Type B pancreatic cell (in vitro differentiated cells): ENCODE measurements at places on chromosomes 12 and 14.
A peak's percentile ranks its signal among the peaks of the same experiment; 100 is the strongest.

GRCh38 chr14:65382586-65382985, 29.9 kb upstream of the FUT8 start:
- no peaks in the 10 kb centered on the region for H3K27me3 ChIP-seq
- no peak for DNase-seq
- no peaks in the 10 kb centered on the region for H3K4me1 ChIP-seq
- H3K4me3 ChIP-seq: no peak overlapping the region
- H3K27ac ChIP-seq: no peak overlapping the region

- no peaks in the 10 kb centered on the region for H3K27me3 ChIP-seq
- DNase-seq: no peak
- peak overlapping the region; percentile 4 for H3K27ac ChIP-seq
- no peak overlapping the region for H3K4me3 ChIP-seq
Observed at GRCh38 chr12:29510591-29511185, 13.2 kb upstream of the OVCH1 start.

DNA sequence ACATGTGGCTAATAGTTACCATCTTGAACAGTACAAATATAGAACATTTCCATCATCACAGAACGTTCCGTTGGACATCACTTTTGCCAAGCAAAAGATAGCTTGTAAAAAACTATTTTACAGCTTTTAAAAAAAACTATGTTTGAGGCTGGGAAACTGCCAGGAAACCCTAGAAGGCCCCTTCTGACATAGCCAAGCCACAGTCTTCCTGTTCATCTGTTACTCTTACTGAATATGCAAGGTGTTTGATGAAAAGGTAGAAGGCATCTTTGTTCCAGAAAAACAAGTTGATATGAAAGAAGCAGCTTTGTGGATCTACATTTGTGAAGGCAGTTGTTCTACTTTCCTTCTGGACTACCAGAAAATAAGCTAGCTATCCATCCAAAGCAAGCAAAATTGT, 23.6 kb upstream of the WNK1 start:
- H3K4me1 ChIP-seq: no peaks in the 10 kb centered on the region
- DNase-seq: no peak
- H3K4me3 ChIP-seq: no peak overlapping the region
- H3K27ac ChIP-seq: no peak overlapping the region

GRCh38 chr12:57452937-57453509, 2.1 kb upstream of the INHBE start:
- H3K36me3 ChIP-seq: no peaks in the 10 kb centered on the region
- no peak for DNase-seq
- peaks cover 10% of the 10 kb centered on the region for H3K4me1 ChIP-seq

DNA sequence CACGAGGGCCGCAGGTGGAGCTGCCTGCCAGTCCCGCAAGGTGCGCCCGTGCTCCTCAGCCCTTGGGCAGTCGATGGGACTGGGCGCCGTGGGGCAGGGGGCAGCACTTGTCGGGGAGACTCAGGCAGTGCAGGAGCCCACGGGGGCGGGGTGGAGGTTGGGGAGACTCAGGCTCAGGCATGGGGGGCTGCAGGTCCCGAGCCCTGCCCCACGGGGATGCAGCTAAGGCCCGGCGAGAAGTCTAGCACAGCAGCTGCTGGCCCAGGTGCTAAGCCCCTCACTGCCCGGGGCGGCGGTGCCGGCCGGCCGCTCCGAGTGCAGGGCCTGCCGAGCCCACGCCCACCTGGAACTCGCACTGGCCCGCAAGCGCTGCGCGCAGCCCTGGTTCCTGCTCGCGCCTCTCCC, 39.2 kb upstream of the P2RX7 start:
- peaks cover 35% of the 10 kb centered on the region for H3K27me3 ChIP-seq
- no peak overlapping the region for H3K4me3 ChIP-seq
- no peak for DNase-seq
- H3K4me1 ChIP-seq: peaks cover 8% of the 10 kb centered on the region

GRCh38 chr14:40417777-40418401, 985.7 kb upstream of the FBXO33 start:
- no peak for DNase-seq
- H3K36me3 ChIP-seq: no peaks in the 10 kb centered on the region
- H3K4me3 ChIP-seq: no peak overlapping the region
- H3K27ac ChIP-seq: no peak overlapping the region

GRCh38 chr12:45415393-45415817, 199.5 kb downstream of the ANO6 start:
- no peak overlapping the region for H3K4me3 ChIP-seq
- H3K27me3 ChIP-seq: no peaks in the 10 kb centered on the region
- DNase-seq: no peak
- H3K4me1 ChIP-seq: no peaks in the 10 kb centered on the region
- no peak overlapping the region for H3K27ac ChIP-seq

GRCh38 chr12:40598073-40598472, 94.2 kb upstream of the CNTN1 start:
- no peaks in the 10 kb centered on the region for H3K36me3 ChIP-seq
- no peaks in the 10 kb centered on the region for H3K27me3 ChIP-seq
- no peak overlapping the region for H3K4me3 ChIP-seq

DNA sequence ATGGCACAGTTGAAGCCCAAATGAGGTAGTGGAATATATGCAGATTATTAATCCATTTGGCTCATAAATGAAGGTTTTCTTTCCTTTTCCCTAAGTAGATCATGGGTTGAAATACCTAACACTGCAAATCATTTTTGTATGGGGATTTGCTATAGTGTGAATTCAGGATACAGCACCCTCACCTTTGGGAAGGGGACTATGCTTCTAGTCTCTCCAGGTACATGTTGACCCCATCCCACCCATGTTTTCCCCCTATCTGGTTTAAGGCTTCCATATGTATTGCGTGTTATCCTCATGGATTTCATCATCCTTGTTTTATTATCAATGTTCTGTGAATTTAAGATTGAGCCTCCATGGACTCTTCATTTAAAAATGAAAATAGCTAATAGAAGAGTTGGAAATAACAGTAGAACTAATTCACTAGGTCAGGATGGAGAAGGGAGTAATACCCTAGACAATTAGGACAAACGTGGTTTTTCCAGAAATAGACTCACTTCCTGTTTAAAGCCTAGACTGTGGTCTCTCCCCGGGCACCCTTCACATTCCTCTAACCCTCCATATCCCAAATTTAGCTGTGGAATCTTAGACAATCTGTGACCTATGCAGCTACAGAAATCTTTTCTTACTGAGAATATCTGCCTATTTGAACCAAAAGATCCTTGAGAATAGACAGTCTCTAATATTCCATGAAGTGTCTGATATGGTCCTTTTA, 56.5 kb downstream of the DAD1 start:
- H3K4me1 ChIP-seq: no peaks in the 10 kb centered on the region
- H3K4me3 ChIP-seq: no peak overlapping the region
- peaks cover 25% of the 10 kb centered on the region for H3K27me3 ChIP-seq
- no peaks in the 10 kb centered on the region for H3K36me3 ChIP-seq

GRCh38 chr14:89332031-89332430, 85.0 kb downstream of the FOXN3 start:
- peaks cover 19% of the 10 kb centered on the region for H3K4me1 ChIP-seq
- H3K27ac ChIP-seq: no peak overlapping the region
- H3K4me3 ChIP-seq: no peak overlapping the region
- no peaks in the 10 kb centered on the region for H3K27me3 ChIP-seq
- no peak for DNase-seq
- H3K36me3 ChIP-seq: peaks cover 19% of the 10 kb centered on the region

DNA sequence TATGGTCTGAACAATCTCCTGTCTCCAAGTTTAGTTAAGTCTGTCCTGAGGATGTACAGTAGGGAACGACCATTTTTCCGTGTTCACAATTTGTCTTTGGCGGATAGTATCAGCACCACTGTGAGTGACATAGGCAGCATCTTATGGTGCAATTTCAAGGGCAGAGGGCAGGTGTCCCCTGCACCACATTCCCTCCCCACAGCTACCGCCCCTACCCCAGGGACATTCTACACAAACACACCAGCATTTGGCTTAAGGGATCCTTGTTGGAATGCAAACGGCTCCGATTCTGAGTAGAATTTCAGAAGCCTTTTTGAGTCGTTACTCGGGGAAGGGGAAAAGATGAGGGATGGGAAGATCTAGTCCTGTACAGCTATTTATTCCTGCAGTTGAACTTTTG, 25.1 kb upstream of the DICER1 start:
- H3K4me3 ChIP-seq: no peak overlapping the region
- H3K27ac ChIP-seq: no peak overlapping the region
- peaks cover 8% of the 10 kb centered on the region for H3K36me3 ChIP-seq
- peaks cover 7% of the 10 kb centered on the region for H3K4me1 ChIP-seq
- no peak for DNase-seq

- H3K36me3 ChIP-seq: no peaks in the 10 kb centered on the region
- no peak for DNase-seq
- peaks cover 19% of the 10 kb centered on the region for H3K4me1 ChIP-seq
- no peaks in the 10 kb centered on the region for H3K27me3 ChIP-seq
- H3K27ac ChIP-seq: no peak overlapping the region
- no peak overlapping the region for H3K4me3 ChIP-seq
Observed at GRCh38 chr12:64525461-64526160, 73.7 kb downstream of the TBK1 start.

- no peak overlapping the region for H3K27ac ChIP-seq
- H3K27me3 ChIP-seq: peaks cover 4% of the 10 kb centered on the region
- H3K4me3 ChIP-seq: no peak overlapping the region
Observed at GRCh38 chr14:58665773-58666500, 28.2 kb downstream of the DACT1 start.

- peaks cover 19% of the 10 kb centered on the region for H3K4me1 ChIP-seq
- H3K27ac ChIP-seq: no peak overlapping the region
- H3K36me3 ChIP-seq: no peaks in the 10 kb centered on the region
- peaks cover 12% of the 10 kb centered on the region for H3K27me3 ChIP-seq
- no peak overlapping the region for H3K4me3 ChIP-seq
Observed at GRCh38 chr14:20681348-20682126, 2.8 kb upstream of the RNASE4 start.

DNA sequence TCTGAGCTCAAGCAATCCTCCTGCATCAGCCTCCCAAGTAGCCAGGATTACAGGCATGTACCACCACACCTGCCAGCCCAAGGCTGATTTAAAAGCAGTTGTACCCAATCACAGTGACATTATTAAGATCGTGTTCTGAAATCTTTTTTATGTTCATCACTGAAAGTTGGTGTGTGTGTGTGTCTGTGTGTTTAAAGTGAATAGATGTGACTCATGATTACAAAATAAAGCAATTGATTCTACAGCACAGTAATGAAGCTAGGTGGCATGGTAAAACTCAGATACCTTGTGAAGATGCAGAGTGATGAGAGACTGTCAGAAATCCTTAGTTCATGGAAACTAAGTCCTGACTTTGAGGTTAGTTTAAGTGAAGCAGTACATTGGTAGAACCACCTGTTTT, 74.2 kb upstream of the ATP2B1 start:
- H3K27me3 ChIP-seq: no peaks in the 10 kb centered on the region
- no peak for DNase-seq
- H3K4me3 ChIP-seq: no peak overlapping the region

DNA sequence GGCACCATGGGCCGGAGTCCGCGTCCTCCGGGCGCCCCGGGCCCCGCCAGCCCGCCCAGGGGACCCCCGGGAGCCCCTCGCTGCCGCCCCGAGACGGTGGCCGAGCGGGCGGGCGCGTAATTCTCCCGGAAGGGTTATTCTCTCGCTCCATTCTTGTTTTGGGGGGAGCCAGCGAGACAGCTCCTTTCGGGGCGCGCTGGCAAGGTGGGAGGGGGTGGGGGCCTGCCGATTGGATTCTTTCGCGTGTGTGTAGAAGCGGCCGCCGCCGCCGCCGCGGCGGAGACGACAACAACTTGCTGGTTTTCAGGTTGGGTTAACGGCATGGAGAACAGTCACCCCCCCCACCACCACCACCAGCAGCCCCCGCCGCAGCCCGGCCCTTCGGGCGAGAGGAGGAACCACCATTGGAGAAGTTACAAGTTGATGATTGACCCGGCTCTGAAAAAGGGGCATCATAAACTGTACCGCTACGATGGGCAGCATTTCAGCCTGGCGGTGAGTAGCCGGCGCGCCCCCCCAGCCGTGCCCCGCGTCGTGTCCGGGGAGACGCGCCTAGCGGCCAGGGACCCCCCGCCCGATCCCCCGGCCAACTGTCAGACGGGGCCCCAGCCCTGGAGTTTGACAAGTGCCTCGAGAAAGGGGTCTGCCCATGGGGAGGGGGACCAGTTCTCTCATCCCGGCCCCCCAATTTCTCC, 755 bp downstream of the SETD1B start:
- peak overlapping the region; percentile 90 for H3K4me3 ChIP-seq
- peak overlapping the region; percentile 92 for H3K27ac ChIP-seq
- DNase-seq: no peak
- H3K4me1 ChIP-seq: peaks cover 5% of the 10 kb centered on the region

DNA sequence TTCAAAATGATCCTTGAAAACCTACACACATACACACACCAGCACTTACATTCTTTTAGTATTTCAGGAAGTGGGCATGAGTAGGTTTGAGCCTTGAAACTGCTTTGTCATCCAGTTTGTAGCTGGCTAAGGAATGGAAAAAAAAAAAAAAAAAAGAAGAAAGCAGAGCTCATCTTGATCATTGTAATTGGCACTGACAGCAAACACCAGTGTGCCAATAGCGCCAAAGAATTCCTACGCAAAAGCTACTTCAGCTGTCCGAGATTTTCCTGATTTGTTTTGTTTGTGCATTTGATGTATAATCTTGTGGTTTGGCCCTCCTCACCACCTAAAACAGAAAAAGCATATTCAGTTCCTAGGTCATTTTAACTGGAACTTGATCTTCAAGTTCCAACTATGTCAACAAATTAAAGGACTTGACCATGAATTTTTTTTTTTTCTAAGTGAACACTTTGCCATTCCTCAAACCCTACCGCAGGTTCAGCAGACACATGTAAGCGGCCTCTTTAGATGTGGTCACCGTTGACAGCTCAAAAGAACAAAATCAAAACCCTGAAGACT, 57.3 kb downstream of the FLRT2 start:
- no peaks in the 10 kb centered on the region for H3K27me3 ChIP-seq
- H3K27ac ChIP-seq: peak overlapping the region; percentile 9
- H3K4me1 ChIP-seq: peaks cover 14% of the 10 kb centered on the region
- H3K36me3 ChIP-seq: peaks cover 27% of the 10 kb centered on the region
- no peak overlapping the region for H3K4me3 ChIP-seq
- DNase-seq: no peak

DNA sequence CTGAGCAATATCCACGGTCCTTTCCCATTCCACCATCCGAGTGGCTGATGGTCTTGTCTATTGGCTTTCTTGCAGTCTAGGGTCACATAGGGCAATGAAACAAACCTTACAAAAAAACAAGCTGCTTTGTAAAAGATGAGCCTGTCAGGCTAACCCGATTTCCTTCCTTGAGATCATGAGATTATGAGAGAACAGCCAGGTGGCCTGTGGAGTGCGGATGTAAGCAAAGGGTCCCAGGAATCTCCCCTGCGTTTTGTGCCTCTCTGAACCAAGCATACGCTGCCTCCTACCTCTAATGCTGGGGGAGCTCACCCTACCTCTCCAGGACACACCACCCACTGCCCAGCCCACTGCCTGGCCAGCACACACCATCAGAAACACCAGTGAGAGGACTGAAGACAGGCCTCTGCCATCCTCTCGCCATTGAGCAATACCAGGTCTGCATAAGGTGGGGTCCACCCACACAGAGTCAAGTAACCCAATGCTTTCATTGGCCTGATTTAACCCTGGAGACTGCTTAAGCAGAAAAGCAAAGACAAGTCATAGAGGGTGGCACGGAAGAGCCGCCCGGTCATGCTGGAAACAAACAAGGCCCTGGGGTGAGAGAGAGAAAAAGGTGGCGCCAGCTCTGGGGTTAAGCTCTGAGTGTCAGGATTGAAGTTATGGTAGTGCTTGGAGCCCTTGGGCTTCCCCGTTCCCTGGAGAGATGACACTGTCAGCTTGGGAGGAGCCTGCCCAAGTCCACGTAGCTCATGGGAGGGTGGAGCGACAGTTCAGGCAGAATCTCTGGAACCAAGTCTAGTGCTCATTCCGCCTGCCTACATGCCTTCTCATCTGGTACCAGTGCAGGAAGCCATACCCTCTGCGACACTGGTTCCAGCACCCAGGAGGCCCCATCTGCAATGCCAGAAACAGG, 46.6 kb downstream of the CALM1 start:
- H3K4me3 ChIP-seq: peak overlapping the region; percentile 39
- no peak for DNase-seq
- no peaks in the 10 kb centered on the region for H3K27me3 ChIP-seq
- H3K27ac ChIP-seq: peak overlapping the region; percentile 91
